ENCODE measurements at places on chromosomes 12 and 14.

- DNase-seq, result no peak
Observed at GRCh38 chr12:85179680-85180270, 100.2 kb upstream of the ALX1 start.

GRCh38 chr12:45674181-45674977 lies 55.1 kb upstream of the ARID2 start:
- DNase-seq, result no peak

GRCh38 chr12:29230800-29231560 lies 81.9 kb downstream of the FAR2 start:
- no peak for DNase-seq

- DNase-seq, result no peak
Observed at GRCh38 chr12:123401753-123402683, 18.1 kb downstream of the KMT5A start.

DNA sequence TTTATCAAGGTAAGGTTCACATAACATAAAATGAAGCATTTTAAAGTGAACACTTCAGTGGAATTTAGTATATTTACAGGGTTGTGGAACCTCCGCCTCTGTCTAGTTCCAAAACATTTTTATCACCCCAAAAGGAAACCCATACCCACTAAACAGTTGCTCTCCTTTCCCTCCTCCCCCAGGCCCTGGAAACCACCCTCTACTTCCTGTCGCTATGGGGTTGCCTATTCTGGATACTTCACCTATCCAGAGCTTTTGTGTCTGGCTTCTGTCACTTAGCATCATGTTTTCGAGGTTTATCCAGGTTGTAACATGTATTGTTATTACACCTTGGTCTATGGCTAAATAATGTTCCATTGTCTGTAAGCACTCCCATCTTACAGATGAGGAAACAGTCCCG lies 27.7 kb upstream of the ZFP36L1 start:
- DNase-seq, result no peak

GRCh38 chr12:77152623-77153193 lies 87.3 kb upstream of the E2F7 start:
- no peak for DNase-seq

- no peak for DNase-seq
Observed at GRCh38 chr14:103633391-103633790, 4.4 kb downstream of the KLC1 start.

DNA sequence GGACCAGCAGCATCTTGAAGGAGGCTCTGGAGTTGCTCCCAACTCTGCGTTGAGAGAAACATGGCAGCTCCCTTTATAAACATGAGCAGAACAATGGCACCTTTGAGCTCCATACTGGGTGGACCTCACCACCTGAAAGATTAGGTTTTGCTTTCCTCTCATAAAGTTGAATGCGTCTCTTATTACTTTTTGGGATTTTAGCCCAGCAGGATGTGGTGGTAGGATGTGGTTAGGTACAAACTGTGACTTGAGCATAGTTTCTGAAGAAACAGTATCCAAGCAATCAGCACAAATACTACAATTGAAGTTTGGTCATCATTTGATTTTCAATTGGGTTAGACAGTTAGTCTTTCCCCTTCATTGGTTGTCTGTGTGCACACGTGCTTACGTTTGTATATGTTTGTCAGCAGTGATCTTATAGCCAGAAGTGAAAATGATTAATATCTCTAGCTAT lies at the start of gene PRR4:
Gene PRR4, minus strand, starts transcription at position 51 of the 454 bp plus-strand sequence. Its CDS starts 38 bp downstream, at position 13.
- no peak for DNase-seq

DNA sequence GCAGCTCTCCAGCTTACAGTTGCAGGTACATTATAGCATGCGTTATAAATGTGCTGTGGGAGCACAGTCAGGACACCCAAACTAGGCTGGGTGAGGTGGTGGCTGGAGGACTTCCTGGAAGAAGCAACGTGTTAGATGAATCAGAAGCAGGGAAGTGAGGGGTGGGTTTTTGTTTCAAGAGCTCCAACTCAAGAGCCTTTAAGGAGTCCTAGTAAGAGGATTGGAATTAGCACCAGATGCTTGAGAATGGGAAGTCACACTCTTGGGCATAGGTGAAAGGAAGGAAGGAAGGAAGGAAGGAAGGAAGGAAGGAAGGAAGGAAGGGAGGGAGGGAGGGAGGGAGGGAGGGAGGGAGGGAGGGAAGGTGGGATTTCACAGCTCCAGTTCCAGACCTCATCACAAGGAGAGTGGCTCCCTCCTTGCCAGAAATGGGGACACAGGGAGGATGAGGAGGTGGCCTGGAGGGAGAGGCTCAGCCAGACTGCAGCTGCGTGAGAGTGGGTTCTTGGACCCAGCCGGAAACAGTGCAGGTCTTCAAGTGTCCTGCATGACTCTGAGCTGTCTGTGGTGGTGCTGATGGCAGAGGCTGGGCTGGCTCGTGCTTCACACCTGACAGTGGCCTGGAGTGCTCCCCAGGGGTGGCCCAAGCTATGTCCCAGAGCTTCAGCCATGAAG lies 115.7 kb upstream of the GSC start:
- DNase-seq, result no peak

DNA sequence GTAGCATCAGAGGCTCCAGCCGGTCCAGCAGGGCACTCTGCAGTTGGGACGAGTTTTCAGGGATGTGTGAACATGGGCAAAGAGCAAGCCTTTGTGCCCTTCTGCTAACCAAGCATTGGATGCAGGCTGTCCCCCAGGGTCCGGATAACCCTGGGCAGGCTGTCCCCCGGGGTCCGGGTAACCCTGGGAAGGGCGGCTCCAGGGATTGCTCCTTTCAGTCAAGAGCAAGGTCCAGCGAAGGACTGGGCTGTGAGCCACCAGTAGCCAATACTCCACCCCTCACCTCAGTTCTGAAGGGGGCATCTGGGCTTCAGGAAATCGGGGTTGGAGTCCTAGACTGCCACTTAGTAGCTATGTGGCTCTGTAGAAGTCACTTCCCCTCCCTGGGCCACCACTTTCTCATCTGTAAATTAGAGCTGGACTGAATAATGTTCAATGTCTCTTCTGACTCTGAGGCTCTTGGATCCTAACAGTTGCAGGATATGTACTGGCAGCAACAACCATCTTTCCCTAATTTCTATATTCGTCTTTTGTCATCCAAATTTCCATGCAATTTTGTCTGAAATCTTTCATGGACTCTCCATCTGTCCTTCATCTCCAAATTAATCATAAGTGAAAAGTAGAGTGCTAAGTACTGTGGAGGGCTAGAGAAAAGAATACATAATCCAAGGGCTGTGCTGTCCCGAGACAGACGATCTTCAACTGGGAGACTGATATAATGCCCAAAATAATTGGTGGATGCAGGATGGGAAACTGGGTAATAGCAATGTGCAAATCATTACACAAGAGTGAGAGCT lies 137.4 kb upstream of the NTF3 start:
- no peak for DNase-seq

- no peak for DNase-seq
Observed at GRCh38 chr12:61538951-61539350, 721.3 kb upstream of the USP15 start.

DNA sequence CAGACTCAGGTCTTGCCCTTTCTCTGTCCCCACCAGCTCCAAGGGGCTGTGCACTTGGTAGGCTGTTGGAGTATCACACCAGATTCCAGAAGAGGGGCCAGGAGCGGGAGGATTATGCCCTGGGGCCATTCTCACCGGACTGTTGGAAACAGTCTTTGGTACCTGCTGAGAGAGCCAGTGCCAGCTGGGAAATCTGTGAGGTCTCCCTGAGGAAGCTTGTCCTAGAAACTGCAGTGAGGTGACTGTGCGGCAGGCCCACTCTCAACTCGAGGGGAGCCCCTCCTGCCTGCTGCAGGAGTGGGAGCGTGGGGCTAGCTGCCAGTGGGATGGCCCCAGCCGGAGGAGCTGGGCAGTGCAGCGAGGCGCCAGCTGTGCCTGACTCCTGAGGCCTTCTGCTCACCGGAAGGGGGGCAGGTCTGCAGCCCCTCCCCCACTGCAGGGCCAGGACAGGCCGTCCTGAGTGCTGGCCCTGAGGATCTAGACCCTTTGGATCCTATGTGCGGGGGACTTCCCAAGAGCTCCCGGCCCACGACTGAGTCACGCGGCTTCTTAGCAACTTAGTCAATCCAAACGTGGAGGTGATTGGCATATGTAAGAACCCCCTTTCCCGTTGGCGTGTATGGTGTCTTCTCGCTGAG lies 295.2 kb downstream of the CACNA1C start:
- no peak for DNase-seq

DNA sequence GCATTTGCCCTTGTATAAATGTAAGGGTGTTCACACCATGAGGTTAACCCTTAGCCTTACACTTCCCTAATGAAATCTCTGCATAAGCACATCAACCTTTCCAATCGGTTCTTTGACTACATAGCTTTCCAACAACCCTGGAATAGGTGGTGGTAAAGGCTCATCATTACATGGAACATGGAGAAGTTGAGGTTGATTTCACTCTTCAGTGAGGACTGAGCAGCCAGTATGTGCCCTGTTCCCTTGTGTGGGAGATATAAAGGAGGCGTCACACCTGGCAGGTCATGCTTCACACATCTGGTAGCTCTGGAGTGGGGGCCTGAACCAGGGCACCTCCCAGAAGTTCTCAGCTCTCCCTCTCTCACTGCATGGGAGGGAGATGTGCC lies 21.7 kb upstream of the JPH4 start:
- no peak for DNase-seq

DNA sequence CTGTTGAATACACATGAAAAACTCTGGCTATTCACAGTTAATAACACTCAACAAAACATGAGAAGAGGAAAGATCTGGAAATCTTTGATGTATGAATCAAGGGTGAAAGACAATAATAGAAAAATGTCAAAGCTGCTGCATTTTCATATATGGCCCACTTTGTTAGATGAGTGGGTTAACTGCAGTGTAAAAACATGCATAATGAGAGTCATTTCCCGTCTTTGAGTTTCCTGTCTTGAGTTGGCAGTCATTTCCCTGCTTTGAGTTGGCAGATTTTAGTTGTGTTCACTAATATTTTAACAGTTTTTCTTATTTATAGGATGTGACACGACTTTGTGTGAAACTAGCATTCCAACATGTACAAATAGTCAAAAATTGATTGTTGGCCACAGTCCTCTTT lies 87.9 kb upstream of the PTPRQ start:
- DNase-seq, result no peak

GRCh38 chr12:14826491-14826890 lies 12.5 kb upstream of the SMCO3 start:
- no peak for DNase-seq

- DNase-seq, result no peak
Observed at GRCh38 chr12:32705783-32706182, 26.7 kb downstream of the DNM1L start.

DNA sequence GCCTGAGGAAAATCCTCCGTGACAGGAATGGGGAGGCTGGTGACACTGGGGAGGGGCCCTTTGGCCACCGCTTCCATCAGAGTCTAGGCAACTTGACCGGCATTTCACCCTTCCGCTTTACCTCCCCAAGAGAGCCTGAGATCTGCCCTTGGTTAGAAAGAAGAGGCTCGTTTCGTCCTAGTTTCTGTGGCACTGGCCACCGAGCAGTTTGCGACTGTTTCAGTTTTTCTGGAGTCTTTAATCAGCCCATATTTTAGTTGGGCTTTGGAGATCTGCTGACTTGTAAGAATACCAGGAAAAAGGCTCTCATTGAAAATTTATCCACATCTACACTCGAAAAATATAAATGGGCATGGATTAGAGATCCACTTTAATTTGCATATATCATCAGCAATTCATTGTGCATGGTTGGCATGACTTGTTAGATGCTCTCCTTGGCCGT lies 414 bp upstream of the ANKS1B start:
- no peak for DNase-seq

GRCh38 chr12:1812650-1813302 lies 7.6 kb upstream of the LRTM2 start:
- peak; percentile 24 for DNase-seq

All from C1 segment of cervical spinal cord (tissue), 14 donors.